ENCODE measurements at places on chromosomes 3 and 15.

GRCh38 chr3:138307899-138308298 lies 21.8 kb downstream of the NME9 start:
- no peak for DNase-seq

DNA sequence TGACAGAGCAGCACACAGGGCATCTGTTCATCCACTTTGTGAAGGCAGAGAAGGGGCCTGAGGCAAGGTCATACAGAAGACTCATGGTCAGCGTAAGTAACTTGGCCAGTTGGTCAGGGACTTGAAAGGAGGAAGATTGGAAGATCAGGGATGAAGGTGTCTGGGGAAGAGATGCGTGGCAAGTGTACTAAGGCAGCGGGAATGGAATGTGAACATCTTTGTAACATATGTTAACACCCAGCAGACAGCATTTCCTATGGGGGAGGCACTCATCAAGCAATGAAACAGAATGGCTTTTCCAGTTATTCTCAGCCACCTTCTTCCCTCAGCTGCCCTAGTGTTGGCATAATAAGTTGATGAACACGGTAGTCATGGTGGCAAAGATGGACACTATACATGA lies 7.8 kb upstream of the RFC4 start:
- DNase-seq = no peak

- no peak for DNase-seq
Observed at GRCh38 chr15:22735781-22736180, 50.7 kb upstream of the NIPA1 start.

GRCh38 chr3:10517627-10518026 lies 12.2 kb upstream of the ATP2B2 start:
- no peak for DNase-seq

- no peak for DNase-seq
Observed at GRCh38 chr3:177236704-177237103, 39.4 kb upstream of the TBL1XR1 start.

DNA sequence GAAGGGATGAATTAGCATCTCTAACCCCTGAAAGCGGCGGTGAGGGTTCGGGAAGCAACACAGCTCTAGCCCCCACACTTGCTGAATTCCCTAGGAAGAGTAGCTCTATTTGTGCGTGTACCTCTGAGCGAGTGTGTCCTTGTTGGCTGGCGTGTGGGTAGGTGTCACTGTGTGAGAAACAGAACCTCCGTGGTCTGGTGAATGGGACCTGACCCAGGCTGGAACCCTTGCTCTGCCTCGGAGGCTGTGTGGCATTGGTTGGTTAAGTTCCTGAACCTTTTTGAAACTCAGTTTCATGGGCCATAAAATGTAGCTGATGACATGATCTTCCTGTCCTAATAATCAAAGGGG lies 414 bp upstream of the TMEM115 start:
- DNase-seq = no peak
